ENCODE measurements at places on chromosomes 1 and 21.

GRCh38 chr1:145707183-145707867 is at the start of gene PDZK1:
PDZK1 (minus strand) TSS chr1:145707368; CDS start chr1:145688021, 19,347 bp downstream.
- no peak for DNase-seq

- no peak for DNase-seq
Measured at GRCh38 chr1:114224196-114224907, 70.7 kb upstream of the SYT6 start.

DNA sequence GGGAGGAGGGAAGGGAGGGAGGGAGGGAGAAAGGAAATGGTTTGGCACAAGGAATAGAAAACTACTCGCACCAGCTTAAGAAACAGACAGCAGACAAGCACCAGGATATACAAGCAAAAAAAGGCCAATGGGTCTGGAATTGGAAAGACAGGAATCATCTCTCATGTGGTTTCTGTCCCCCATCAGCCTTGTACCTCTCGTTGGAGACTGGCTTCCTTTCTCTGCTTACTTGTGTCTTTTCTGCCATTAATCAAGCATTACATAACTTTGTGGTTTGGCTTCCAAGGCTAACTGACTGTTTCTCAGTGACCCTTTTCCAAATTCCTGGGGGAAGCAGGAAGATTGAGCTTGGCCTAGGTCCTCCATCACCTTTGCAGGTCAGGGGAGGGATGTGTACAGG is 11.8 kb upstream of the RALGPS2 start:
- no peak for DNase-seq

DNA sequence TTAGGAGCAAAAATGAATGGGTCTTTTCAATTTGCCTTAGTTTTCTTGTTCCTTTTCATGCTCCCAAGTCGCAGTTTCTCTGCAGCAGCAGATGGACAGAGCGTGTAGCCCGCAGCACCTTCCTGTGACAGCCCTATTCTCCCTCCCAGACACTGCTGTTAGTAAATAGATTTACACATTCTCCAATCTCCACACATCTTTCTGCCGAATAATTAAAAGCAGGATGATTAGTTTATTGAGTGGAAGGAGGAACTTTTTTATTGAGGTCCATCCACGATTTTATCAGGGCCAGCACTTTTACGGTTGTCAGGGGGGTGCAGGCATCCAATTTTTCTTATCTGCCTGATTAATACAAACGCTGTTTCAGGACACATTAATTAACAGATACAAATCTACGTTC is 98.2 kb upstream of the USH2A start:
- no peak for DNase-seq

GRCh38 chr1:34363447-34363846 is 186.7 kb downstream of the C1orf94 start:
- no peak for DNase-seq

GRCh38 chr1:5552787-5553484 is 439.3 kb downstream of the NPHP4 start:
- no peak for DNase-seq

- no peak for DNase-seq
Measured at GRCh38 chr1:110070282-110070669, 196 bp downstream of the ALX3 start.

DNA sequence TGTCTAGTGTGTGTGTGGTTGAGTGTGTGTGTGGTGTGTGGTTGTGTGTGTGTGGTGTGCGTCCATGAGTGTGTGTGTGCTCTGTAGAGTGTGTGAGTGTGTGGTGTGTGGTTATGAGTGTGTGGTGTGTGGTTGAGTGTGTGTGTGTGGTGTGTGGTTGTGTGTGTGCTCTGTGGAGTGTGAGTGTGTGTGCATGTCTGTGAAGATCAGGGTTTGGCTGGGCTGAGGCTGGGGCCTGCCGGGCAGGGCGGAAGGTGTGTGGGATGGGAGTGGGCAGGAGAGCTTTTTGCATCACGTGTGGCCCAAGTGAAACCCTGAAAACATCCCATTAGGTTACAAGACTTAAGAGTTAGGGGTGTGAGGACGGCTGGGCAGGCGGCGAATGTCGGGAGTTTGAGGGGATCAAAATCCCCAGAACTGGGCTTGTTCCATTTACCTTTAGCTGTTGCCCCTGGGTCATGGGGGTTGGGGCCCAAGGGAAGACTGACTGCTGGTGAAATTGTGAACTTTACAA is 2.9 kb upstream of the FCMR start:
- no peak for DNase-seq

DNA sequence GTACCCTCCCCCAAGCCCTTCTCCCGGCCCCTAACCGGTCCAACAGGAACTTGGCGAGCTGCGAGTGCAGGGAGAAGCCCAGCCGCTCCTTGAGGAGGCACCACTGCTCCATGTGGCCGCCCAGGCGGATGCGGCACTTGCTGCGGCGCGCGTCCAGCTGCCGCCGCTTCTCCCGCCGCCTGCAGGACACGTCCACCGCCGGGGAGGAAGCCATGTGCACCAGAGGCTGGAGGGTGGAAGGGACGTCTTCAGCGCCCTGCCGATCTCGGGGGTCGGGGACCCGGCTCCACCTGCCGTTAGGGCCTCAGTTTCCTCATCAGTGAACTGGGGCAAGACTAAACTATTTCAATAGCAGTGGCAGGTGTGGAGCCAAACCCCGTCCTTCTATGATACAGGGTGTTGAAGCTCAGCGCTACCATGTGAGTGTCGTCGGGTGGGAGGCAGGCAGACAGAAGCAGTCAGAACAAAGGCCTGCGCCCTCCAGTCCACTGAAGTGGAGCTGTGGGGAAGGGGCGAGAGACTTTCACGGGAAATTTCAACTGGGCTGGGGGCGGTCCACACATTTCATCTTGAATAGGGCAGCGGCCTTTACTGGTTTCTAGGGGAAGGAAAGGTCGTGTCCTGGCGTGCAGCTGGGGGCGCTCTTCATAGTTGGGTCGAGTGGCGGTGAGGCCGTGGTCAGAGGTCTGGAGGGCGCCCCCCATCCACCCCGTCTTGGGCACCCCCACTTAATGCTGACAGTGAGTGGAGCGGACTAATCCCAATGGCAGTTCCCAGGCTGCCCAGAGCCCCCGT is 592 bp downstream of the ZNF692 start:
- DNase-seq, result no peak

GRCh38 chr1:231485029-231485784 is 43.3 kb upstream of the TSNAX start:
- DNase-seq, result no peak

GRCh38 chr1:180027949-180028445 is 73.4 kb downstream of the CEP350 start:
- DNase-seq, result no peak

DNA sequence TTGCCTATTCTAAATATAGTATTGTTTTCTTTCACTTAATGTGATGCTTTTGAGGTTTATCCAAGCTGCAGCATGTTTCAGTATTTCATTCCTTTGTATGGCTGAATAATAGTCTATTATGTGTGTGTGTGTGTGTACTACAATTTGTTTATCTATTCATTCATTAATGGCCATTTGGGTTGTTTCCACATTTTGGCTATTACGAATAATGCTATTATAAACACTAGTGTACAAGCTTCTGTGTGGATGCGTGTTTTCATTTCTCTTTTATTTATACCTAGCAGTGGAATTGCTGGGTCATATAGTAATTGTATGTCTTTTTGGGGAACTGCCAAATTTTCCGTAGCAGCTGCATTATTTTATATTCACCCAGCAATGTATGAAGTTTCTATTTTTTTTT is 15.0 kb upstream of the THEM5 start:
- DNase-seq, result no peak

DNA sequence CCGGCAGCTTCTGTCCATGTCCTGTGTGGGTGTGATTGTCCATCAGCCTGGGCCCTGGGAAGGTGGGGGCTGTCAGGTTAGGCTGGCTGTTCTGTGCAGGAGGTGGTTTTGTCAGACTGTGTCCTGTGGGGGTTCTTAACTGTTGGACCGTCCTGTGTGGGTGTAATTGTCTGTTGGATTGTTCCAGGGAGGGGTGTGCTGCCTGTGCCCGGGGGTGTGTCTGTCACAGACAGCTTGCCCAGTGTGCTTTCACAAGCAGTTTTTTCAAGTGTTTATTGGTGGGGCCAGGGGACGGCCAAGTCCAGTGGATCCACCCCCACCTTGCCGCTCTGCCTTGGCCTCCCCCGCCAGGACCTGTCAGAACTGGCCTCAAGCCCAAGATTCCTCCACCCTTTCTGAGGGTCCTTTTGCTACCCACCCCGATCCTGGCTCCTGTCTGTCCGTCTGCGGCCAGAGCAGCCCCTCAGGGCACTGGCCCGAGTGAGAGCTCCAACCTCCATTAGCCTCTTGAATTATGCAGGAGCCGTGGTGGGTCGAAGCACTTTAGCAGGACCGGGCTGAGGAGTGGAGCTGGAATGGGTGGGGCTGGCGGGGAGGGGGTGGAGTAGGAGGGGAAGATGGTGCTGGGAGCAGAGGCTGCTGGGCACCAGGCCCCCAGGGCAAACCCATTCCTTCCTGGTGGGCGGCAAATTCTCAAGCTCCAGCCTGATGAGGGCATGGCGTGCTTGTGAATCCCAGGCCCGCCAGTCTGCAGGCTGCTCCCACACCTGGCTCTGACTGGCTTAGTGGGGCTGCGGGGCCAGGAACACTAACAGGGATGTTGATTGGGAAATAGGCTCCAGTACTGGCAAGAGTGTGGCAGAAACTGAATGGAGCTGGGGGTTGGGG is 47.2 kb downstream of the PTPRF start:
- DNase-seq, result no peak

All from T-cell (primary cell).